ENCODE measurements at places on chromosomes 12 and 14.

- no peak for DNase-seq
Measured at GRCh38 chr12:76069339-76069738, 15.1 kb downstream of the NAP1L1 start.

- DNase-seq: no peak
Measured at GRCh38 chr12:127742231-127742630, 524.7 kb upstream of the TMEM132C start.

DNA sequence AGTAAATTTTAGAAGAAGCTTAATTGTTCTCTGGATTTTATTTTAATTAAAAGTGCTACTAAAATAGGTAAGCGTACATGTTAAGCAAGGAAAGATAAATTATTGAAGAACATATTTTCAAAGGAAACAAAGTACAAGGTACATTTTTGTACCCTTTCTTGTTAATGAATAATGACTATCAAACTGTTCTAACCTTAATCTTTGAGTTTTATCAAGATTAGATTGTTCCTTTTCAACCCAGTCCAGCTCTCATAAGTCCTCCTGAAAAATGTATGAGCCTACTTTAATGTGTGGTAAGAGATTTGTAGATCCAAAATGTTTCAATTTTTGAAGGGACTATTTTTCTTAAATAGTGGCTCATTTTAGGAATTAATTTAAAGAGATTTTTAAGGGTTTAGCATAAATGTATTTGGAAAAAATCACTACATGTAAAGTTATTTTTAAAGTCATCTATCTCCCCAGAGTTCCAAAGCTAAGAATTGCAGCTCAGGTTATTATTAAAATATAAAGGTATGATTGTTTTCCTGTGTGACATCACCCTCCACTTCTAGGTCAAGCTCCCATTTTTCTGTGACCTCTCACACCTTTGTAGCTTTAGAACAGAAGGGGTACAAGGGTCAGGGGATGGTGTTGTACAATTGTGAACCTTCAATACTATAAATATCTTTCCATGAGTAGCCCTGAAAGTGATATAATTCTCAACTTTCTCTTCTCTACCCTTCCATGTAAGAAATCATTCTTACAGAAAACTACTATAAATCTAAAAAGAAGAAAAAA, 1.2 kb upstream of the PIK3C2G start:
- DNase-seq: no peak

GRCh38 chr12:113678223-113679119, 206.8 kb upstream of the LHX5 start:
- no peak for DNase-seq

DNA sequence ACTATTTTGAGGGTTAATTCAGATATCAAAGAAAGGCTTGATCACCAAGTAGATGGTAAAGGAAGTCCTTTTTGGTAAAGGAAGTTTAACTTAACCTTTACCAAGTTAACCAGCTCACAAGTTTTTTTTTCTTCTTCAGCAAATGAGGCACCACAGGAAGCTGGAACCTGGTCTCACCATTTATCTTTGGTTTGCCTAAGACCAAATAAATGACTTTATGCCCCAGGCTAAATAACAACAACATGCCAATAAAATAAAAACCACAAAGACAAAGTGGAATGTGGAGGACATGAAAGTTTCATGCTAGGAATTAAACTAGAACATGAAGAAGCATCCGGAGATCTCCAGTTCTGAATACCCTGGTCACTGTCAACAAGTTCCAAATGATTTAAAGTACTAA, 116.8 kb upstream of the PRICKLE1 start:
- no peak for DNase-seq

GRCh38 chr12:9943240-9943639, 11.1 kb upstream of the CLEC2A start:
- DNase-seq: no peak

GRCh38 chr12:106112145-106112821, 26.5 kb downstream of the NUAK1 start:
- no peak for DNase-seq

- no peak for DNase-seq
Measured at GRCh38 chr12:26112232-26112631, 12.6 kb downstream of the BHLHE41 start.

GRCh38 chr14:77031759-77032490, 3.4 kb upstream of the IRF2BPL start:
- DNase-seq: no peak

- no peak for DNase-seq
Measured at GRCh38 chr12:51028813-51029150, 2.6 kb upstream of the SLC11A2 start.

DNA sequence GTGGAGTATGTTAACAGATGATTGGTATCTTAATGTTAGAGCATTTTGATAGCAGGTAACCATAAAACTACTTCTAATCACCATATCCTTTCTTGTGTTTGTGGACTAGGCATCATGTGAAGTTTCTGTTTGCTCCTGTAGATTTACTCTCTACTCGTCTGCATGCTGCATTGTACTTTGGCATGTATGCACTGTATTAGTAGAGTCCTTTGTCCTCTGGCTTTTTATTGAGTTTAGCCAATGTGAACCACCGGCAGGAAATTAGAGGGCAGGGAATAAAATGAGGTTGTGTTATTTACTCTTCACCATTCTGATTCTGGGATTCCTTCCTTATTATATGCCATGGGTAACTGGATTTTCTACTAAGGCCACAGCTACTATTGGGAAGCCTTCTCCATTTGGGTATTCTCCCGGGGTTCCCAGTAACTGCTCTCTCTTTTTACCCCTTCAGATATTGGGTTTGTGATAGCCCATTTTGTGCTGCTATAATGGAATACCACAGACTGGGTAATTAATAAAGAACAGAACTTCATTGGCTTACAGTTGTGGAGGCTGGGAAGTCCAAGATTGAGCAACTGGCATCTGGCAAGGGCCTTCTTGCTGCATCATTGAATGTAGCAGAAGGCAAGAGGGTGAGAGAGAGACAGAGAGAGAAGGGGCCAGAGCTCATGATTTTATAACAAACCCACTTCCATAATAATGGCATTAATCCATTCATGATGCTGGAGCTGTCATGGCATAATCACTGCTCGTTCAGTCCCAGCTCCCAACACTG, 22.4 kb downstream of the FAM177A1 start:
- DNase-seq: no peak

DNA sequence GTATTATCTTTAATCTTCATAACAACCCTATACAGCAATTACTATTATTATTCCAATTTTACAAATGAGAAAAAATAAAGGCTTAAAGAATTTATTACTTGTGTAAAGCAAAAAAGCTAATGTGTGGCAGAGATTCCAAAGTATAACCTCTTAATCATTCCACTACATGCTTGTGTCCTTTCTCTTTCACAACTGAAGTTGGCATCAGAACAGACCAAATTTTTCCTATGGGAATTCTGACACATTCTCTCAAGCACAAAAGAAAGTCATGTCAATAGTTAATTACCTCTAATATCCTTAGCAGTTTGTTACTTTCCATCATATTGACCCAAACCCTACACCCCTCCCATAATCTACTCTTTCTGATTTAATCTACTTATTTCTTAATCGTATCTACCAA, 86.7 kb downstream of the BCL2L14 start:
- DNase-seq: no peak

GRCh38 chr12:52208424-52209165, 16.8 kb upstream of the KRT80 start:
- no peak for DNase-seq

DNA sequence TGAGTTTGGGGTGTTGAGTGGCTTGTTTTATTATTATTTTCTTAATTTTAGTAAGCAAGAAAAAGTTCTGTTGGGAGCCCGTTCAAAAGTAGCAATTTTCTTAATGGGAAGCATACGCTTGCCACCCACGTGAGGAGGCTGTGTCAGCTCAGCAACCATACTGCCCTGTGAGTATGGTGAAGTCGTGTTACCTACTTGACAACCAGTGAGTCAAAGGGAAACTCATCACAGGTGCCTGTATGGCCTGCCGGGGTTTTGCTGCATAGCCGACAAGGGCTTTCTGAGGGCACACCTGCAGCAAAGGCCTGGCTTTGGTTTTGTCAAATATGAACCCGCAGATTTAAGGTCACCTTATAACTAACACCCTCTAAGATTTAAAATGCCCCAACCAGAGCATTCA, 31.1 kb downstream of the PITPNM2 start:
- no peak for DNase-seq

DNA sequence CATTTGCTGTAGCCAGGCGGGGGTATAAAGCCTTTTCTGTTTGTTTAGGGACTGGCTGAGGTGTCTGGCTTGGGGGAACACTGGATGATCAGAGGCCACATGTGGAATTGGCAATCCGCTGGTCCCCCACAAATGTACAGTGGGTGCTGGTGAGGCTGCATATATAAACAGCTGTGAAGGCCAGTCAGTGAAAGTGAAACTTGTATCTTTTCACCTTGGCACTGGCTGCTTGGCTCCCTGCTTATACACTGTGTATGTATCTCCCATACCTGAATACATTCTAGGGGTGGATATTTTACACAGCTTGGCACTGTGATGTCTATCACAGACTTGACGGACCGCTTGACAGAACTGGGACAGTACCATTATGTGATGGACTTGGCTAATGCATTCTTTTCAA, 246.8 kb upstream of the AVPR1A start:
- no peak for DNase-seq

DNA sequence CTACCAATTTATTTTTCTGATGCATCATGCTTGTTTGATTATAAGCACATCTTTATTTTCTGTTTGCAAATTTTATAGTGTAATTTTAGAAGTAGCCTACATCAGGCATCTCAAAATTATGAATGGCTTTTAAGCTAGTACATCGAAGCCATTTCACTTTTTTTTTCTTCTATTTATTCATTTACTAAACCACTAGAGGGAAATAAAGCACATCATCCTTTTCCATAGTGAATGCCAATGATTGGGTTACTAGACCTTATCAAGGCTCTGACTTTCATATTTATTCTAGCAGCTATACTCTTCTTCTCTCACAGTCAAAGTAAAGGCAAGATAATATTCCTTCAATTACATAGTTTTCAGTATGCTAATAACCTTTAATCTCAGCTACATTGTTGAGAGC, 736.4 kb upstream of the LRFN5 start:
- no peak for DNase-seq

DNA sequence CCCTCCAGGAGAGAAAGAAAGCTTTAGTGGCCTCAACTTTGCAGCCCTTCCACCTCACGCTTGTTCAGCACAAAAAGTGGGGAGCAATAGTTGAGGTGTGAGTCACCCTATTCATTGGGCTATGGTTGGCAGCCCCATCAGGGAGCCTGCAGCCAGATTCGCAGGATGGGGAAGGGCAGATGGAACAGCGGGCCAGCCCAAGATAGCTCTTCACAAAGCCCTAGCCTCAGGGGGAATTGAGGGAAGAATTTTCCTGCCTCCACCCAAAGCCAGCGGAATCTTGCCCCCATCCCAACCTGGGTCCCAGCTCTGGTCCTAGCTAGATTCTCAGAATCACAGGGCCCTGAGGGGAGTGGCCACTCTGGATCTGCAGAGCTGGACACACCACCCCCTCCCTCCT, 3.6 kb upstream of the KRT5 start:
- DNase-seq: no peak

GRCh38 chr14:31297701-31298344, 90.2 kb upstream of the HECTD1 start:
- DNase-seq: no peak

GRCh38 chr14:101239065-101239464, 322.2 kb upstream of the DIO3 start:
- no peak for DNase-seq

- no peak for DNase-seq
Measured at GRCh38 chr12:6912164-6912935, 2.0 kb upstream of the ENO2 start.

DNA sequence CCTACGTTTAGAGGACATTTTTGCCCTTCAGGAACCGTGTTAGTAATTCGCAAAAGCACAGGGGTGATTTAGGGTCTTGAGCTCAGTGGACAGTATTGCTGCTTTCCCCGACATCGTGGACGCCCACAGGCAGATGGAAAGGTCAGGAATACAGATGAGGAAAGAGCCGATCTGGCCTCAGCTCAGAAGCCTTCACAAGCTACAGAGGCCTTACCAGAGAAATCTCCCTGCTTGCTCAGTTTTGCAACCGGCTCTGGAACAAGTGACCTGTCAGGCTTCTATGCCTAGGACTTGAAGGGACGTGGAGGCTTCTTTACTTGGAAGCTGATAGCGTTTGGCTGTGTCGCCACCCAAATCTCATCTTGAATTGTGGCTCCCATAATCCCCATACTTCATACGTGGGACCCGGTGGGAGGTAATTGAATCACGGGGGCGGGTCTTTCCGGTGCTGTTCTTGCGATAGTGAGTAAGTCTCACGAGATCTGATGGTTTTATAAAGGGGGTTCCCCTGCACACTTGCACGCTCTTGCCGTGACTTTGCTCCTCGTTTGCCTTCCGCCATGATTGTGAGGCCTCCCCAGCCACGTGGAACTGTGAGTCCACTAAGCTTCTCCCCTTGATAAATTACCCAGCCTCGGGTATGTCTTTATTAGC, 332.5 kb downstream of the MED13L start:
- DNase-seq: no peak

- DNase-seq: no peak
Measured at GRCh38 chr12:117121441-117121840, 22.2 kb upstream of the TESC start.

DNA sequence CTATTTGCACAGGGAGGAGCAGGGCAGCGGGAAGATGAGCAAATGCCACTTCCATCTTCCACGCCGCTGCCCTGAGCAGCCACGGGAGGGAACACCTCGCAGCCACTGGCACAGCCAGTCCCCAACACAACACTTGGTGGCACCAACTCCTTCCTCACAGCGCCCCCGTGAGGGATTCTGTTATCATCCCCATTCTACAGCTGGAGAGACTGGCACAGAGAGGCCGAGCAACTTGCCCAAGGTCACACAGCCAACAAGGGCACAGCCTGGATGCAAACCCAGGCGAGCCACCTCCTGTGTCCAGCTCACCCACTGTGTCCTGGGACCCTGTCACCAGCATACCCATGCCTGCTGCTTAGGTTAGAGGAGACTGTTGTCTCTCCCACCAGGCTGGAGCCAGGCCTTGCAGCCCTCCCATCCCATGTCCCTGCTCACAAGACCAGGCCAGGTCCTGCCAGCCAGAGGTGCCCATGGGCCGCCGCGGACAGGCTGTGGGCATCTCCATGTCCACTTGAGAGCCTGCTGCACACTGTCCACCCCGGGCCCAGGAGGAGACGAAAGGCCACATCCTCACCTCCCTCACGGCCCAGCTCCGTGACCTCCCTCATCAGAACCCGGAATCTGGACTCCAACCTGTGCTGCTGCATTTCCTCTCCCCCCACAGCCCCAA, 57.0 kb downstream of the NCOR2 start:
- DNase-seq: no peak

- no peak for DNase-seq
Measured at GRCh38 chr12:72304751-72305150, 32.6 kb downstream of the TRHDE start.

GRCh38 chr12:80684077-80684495, 23.3 kb upstream of the MYF6 start:
- DNase-seq: no peak

- DNase-seq: no peak
Measured at GRCh38 chr14:42855085-42855484, 1248.4 kb downstream of the LRFN5 start.

DNA sequence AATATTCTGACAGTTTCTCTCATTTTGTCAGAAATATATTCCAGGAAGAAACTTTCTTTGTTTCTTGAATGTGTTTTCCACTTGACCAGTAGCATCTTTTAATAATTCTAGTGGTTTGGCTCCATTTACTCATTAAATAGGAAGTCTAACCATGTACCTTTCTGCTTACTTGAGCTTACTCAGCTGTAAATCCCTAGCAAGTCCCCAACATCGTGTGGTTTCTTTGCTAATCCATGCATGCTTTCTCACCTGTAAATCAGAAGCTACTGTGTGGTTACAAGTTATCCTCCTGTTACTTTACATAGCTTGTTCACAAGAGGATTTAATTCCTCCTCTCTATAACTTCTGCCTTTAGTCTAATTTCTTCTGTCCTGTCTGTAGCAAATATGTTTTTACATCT, 227.7 kb downstream of the FSCB start:
- no peak for DNase-seq

Data from stimulated activated CD8-positive, alpha-beta memory T cell treated with anti-CD3 and anti-CD28 coated beads, Interleukin-15, amount 100 ng/mL, for 1 hour (primary cell).